ENCODE measurements at places on chromosomes 2 and 18.

- DNase-seq: peak; percentile 2
These were observed 122.3 kb downstream of the LYPD6B start for GRCh38 chr2:149160701-149161217.

- DNase-seq: no peak
These were observed 36.9 kb upstream of the BMPR2 start for GRCh38 chr2:202339071-202339870.

- no peak for DNase-seq
These were observed 70.5 kb upstream of the RTN4 start for GRCh38 chr2:55120634-55121359.

- DNase-seq: no peak
These were observed 82.1 kb downstream of the AGAP1 start for GRCh38 chr2:235575904-235576303.

- DNase-seq: no peak
These were observed 424.4 kb upstream of the ID2 start for GRCh38 chr2:8257502-8257901.

DNA sequence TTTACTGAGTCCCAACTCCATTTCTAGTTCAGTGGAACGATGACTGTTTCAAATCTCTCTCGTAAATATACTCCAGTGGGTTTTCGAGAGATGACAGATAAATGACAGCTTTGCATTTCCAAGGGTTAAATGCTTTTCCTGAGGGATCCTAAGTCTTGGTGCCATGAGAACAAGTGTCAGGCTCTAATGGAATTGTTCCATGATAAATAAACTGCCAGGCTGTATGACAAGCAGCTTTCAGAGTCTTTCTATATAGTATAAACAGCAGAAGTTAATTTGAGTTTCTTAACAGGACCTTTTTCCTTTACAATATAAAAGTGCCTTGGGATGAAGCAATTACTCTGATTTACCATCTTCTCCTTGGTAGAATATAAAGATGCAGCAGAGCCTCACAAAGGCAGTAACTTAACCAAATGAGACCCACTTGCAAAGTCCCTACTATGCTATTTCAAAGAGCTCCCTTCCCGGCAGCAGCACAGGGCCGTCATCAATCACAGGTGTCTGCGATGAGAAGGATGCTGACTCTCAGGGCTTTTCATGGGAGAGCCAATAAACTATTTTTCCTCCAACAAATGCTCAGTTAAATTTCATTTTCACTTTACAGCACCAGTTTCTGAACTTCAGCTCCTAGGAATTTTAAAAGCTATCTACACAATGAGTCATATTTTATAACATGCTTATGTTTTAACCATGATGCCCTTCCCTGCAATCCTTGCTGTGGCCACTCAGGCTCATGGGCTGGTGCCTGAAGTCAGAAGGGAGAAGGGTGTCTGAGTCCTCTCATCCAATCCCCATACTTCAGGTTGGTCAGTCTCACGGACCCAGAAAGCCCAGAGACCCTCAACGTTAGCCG, 123.8 kb downstream of the AFF3 start:
- DNase-seq: no peak

- DNase-seq: no peak
These were observed 57.9 kb downstream of the SLC66A3 start for GRCh38 chr2:11213090-11213638.

DNA sequence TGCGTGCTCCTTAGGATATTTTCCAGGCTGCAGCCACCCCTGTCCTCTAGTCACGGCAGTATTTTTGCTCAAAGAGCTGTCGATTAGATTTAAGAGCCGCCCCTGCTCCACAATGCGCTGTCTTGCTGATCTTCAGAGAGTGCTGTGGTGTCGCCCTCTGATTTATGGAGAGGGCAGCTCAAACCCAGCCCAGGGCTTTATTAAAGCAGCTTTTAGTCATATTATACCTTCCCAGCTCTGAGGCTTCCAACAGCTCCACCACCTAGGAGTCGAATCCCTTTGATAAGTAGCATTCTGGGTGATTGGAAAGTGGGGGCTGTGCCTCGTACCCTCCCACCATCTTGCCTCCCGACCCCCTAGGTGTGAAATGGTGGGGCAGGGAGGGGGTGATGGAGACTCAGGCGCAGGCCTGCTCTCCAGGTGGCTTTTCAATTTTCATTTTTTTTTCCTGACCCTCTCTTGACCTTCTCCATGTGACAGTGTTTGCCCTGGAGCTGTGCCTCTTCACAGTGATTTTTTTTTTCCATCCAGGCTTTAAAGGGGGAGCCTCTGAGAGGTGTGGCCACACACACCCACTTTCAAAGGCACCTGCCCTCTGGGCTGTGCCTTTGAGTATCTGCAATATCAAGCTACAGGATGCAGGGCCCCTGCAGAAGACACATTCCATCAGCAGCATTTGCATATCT, 53.1 kb upstream of the NRP2 start:
- no peak for DNase-seq

- no peak for DNase-seq
These were observed 64.1 kb upstream of the ZNF532 start for GRCh38 chr18:58800582-58800981.

DNA sequence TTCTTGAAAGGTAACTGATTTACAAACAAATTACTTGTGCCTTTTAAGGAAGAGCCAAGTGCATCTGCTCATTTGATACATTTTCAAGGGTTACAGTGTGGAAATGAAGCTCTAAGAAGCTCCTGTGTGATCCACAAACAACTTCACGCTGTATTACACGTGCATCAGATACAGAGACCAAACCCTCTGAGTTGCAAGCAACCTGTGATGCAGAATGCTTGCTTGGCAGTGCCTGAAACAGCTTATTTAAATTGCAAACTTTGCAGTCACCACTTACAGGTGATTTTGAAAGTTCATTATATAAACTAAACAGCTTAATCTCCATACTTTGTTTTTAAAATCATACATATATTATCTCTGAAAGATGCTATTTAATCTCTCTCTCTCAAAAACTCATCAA, 50.1 kb downstream of the ZEB2 start:
- DNase-seq: no peak

DNA sequence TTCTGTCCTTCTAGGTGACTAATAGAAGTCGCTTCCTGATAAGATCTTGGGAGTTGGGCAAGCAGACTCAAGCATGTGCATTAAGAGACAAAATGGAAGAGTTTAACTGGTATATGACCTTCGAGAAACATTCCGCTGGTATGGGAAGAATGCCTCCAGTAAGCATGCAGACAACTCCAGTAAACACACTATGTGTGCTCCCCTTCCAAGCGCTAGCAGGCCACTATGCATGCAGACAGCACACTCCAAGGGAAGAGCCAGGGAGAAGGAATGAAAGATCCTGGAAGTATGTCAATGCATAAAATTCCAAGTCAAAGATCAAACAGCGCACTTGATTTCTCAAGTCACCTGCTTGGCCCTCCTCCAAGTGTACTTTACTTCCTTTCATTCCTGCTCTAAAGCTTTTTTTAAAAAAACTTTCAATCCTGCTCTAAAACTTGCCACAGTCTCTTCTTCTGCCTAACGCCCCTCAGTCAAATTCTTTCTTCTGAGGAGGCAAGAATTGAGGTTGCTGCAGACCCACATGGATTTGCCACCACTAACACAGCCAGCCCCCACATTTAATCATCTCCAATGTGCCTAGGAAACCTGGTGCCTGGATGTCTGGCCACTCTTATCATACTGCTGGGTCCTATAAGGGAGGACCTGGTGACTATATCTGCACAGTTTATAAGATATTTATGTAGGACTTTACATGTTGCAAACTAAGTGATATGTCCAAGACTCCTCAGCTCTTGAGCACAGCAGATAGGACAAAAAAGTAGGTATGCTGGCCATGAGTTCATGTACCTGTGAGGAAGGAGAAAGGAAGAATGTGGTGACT, 239.8 kb downstream of the PDE11A start:
- no peak for DNase-seq

GRCh38 chr2:149860276-149860921, 272.8 kb upstream of the MMADHC start:
- DNase-seq: no peak

DNA sequence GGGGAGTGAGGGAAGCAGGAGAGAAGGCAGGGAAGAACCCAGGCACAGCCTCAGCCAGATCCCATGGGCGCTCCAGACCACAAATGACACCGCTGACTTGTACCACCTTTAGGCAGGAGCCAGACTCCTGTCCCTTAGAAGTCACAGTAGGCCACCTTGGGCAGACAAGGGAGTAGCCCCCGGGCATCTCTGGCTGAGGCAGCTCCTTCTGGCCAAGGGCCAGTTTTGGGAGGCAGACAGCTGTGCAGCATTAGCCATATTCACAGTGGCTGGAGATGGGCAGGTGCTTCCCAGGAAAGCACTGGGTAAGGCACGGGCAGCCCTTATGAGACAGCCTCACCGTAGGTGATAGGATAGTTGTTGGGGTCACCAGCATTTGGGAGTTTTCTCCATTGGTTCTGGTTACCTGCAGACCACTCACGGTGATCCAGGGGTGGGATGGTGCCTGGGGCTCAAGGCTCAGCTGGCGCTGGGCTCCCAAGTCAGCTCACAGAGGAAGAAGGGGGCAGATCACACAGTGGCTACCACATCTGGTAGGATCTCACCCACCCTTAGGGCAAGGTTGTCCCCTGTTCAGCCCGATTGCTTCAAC, 2.1 kb downstream of the ASTL start:
- DNase-seq: no peak

DNA sequence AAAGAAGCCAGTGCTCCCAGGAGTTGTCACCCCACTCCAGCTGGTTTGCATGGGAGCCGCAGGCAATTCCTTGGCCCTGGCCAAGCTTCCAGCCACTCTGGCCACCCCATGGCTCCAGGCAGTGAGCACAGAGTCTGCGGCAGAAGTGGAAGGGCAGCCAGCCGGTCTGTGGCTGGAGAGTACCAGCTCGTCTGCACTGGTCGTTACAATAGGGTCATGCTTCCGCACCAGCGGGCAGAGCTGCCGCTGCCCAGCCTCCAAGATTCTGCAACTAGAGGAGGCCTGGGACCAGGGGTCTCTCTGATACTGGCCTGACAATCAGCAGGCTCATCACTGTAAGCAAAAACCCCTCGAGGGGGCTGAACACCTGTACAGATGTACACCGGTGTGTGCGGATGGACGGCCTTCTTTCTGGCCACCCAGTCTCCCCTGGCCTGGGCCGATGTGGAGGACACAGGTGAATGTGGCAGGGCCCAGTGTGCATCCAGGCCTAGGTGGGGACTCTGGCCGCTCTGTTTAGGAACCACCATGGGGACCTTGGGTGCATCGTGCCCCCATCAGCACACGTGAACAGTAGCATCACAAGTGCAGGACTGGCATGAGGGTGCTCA, 51.9 kb upstream of the ODC1 start:
- DNase-seq: no peak

DNA sequence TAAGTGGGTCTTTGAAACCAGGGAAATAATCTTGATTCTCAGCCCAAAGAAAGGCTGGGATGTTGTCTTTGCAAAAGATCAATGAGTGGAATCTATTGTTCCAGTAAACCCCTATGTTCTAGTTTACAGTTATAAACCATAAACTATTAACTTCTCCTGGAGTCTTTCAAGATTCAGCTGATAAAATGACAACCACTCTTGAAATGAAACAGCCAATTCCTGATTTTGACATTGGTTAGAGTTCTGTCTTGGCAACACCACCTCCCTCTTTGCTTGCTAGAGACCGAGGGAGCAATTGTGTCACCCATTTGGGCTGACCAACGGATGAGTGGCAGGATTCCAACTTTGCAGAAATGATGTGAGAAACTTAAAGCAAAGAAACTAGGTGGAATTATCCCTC, 746.9 kb downstream of the SLC4A3 start:
- no peak for DNase-seq

DNA sequence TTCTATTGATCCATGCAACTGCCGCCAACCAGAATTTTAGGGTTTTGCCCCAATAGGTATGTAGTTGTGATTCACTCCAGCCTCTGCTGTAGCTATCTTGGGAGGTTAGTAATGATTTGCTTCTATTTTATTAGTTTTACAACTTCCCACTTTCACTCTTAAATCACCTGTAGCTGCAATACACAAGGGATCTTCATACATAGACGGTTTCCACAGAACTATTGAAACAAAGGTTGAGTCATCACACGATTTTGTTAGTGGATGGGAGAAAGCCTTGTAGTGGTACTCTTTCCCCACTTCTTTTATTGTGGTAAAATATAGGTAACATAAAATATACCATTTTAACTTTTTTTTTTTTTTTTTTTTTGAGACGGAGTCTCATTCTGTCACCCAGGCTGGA, 104.2 kb upstream of the SPRED2 start:
- no peak for DNase-seq

GRCh38 chr2:133959066-133959465, 294.8 kb upstream of the MGAT5 start:
- DNase-seq: no peak

DNA sequence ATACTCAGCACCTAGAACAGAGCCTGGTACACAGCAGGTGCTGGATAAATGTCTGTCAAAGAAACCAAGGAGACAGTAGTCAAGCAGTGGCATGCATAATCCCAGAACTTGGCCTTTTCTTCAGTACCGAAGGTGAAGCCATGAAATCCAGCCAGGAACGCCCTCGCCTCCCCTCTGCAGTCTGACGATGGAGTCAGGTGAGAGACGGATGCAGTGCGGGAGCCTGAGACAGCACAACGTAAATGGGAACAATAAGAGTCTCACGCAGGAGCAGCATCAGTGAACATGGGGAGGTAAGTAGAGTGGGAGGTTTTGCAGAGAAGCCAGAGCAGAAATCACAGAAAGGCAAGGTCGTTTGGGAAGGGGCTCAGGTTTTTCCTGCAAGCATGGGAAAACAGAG, 389.3 kb upstream of the MYT1L start:
- no peak for DNase-seq

- no peak for DNase-seq
These were observed 639.6 kb upstream of the HS6ST1 start for GRCh38 chr2:128958241-128958640.

DNA sequence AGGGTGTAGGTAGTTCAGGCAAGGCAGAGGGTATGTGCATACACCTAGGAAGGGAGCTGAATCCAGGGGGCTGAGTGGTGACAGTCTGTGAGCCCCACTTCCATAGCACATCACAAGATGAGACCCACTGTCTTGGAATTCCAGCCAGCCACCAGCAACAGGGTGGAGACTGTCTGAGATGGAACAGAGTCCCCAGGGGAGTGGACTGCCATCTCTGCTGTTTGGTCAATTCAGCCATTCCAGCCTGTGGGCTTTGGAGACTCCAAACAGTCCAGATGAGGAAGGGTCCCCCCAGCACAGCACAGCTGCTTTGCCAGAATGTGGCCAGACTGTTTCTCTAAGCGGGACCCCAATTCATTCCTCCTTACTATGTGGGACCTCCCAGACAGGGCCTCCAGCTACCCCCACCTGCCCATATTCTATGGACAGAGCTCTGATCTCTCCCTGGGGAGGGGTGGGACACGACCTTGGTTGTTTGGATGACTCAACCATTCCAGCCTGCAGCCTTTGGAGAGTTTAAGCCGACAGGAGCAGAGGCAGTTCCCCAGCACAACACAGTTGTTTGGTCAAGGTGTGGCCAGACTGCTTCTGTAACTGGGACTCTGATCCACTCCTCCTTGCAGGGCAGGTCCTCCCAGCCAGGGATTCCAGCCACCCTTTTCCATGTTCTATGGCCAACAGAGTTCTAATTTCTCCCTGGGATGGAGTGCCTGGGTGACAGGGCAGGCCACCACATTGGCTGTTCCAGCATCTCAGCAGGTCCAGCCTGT, 178.0 kb downstream of the RND3 start:
- no peak for DNase-seq

All from activated naive CD8-positive, alpha-beta T cell treated with anti-CD3 and anti-CD28 coated beads, Interleukin-2, amount 50 U/mL, for 16 hours (primary cell).